ENCODE measurements at places on chromosomes 6 and 20.

DNA sequence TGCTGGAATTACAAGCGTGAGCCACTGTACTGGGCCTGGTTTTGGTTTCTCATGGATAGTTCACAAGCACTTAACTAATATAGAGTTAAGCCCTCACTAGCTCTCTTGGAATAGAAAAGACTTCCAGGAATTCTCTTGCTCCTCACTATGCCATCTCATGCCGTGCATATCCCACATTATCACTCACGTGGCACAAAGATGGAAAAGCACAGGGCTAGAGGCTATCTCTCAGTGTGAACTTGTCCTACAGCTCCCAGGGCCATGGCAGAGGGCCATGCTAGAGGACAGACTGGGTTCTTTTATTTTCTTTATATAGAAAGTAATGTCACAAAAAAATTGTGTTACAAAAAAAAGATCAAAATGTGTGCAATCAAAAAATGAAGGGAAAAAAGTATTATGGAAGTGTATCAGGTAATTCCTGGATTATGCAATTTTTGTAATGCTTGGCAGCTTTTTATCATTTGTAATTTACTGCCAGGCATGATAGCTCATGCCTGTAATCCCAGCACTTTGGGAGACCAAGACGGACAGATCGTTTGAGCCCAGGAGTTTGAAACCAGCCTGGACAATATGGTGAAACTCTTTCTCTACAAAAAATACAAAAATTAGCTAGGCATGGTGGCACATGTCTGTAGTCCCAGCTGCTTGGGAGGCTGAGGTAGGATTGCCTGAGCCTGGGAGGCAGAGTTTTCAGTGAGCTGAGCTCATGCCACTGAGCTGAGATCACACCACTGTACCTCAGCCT lies 6.4 kb upstream of the SLC2A12 start:
- no peak for DNase-seq

GRCh38 chr20:1422753-1423152 lies 29.9 kb upstream of the FKBP1A start:
- DNase-seq, result no peak

GRCh38 chr6:116529466-116530290 lies 15.8 kb downstream of the TRAPPC3L start:
- DNase-seq, result no peak

DNA sequence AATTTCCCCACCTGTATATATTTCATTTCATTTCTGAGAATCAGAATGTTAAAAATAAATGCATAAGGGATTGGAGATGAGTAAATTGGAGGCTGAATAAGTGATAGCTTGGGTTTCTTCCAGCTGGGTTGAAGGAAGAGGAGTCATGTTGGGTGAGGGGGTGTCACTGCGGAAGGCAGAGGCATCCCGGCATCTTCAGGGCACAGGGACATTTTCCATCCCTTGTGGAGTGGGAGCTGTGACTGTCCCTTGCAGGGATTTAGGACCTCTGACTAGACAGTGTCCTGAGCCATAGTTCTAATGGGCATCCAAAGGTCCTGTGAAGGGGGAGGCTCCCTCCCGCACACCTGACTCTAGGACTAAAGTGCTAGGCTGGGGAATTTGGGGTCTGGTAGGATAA lies 2.1 kb downstream of the MCHR2 start:
- no peak for DNase-seq

DNA sequence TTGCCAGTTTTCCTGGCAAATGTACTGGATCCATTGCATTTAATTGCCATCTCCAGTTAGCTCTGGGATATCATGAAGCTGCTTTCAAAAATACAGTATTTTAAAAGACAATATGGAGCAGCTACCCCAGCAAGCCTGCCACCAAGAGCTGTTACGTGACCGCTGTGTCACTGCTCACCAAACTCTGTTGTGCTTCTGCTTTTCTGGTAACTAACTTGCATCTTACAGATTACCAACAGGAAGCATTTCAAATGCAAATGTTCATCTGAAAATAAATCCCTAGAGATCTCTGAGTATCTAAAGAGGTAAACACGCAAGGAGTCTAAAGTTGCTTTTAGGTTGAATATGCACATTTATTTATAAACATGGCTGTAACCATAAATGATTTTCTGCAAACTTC lies 1008.3 kb downstream of the KIF16B start:
- DNase-seq, result no peak

Data from effector CD4-positive, alpha-beta T cell (primary cell).